ENCODE measurements at places on chromosomes 13 and 19.
A peak's percentile ranks its signal among the peaks of the same experiment; 100 is the strongest.

- no peak for DNase-seq
Observed at GRCh38 chr19:643736-644135, 4.1 kb downstream of the FGF22 start.

DNA sequence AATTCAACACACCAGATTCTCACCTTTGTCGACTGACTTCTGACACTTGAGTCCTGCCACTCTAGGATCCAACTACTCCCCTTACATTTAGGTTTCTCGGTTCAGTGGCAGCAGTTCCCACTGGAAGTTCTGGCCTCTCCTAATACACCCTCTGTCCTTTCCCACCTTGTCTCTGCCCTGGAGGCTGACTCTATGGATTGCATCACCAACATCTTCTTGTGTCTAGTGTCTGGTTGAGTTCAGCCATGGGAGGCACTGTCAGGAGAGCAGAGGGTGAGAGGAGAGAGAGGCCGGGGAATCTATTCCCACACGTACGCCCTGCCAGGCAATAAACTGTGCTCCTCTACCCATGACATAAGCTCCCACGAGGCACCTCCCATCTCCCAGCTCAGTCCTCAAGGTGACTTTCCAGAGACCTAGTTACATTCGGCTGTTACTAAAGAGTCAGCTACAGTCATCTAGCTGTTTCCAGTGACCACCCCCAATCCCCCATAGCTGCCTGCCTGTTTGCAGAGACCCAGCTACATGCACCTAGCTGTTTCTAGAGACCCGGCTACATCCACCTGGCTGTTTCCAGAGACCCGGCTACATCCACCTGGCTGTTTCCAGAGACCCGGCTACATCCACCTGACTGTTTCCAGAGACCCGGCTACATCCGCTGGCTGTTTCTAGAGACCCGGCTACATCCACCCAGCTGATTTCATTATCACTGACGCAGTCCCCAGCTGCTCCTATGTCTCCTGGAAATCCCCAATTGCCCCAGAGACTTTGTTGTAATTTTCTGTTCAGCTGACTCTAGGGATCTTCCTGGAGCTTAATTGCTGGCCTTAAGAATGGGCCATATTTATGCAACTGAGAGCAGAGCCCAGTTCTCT is 8.1 kb upstream of the LILRB4 start:
- DNase-seq, result no peak

DNA sequence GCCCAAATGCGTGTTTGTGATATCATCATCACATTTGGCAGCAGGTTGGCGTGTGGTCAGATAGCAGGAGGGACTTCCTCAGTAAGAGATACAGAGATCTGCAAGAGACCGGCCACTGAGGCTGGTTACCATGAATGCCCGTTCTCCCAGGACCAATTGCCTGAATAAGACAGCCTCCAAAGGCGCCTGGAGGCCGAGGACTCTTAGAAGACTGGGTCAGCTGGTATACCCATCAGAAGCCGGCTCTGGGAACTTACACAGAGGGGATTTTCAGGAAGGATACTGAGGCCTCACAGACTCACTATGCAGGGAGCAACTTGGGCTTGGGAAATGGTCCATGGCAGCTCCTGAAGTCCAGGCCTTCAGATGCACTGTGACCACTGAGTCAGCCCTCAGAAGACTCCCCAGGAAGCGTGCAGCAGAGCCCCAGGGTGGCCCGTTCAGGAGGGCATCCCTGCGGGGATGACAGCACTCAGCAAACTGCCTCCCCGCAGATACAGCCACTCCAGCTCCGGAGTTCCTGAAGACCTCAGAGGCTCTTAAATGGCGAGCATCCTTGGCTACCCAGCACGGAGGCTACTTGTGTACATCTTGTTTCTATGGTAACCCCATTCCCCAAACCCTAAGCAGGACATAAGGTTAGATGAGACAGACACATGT is 26.4 kb upstream of the VSTM2B start:
- DNase-seq, result no peak

GRCh38 chr13:35694549-35695447 is 218.3 kb upstream of the MAB21L1 start:
- DNase-seq, result no peak

DNA sequence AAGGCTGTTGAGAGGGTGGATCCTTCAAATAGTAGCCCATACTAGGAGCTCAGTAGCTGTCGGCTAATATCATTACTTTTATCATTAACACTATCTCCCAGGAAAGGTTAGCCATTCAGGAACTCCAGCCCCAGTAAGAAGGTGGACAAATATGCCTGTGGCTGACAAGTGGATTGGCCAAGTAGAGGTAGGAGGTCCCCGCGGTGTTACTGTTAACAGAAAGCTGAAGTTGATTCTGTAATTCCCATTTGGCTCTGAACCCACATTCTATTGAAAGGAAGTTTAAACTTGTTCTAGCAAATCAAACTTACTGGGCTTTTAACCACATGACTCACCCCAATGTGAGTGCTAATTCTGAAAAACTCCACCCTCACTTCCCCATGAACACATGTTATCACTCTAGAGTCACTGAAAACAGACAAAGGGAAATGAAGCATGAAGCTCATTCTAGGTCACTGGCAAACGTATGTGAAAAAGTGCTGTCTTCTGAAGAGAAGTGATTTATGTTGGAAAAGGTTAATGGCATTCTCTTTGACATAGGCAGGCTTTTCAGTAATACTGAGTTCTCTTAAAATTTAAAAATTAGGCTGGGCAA is 273.5 kb downstream of the FGF14 start:
- peak; percentile 98 for DNase-seq

GRCh38 chr19:42252365-42253244 is 2.3 kb downstream of the ERF start:
- DNase-seq, result no peak

GRCh38 chr13:48772908-48773307 is 119.2 kb downstream of the CYSLTR2 start:
- no peak for DNase-seq

DNA sequence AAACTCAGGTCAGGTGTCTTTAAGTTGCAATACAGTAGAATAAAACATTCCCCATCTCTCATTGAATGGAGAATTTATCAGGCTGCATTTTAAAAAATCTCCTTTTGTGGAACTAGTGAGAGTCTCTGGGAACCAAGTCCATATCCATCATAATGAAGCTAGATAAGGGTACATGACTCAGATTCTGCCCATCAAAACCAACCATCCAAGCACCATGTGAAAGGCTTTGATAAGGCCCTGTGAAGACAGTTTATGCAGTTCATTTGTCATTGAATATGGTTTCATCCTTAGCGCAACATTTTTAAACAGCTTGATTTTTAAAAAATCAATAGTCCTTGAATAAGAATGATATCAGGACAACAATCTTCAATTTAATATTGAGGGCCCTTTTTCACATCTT is 56.3 kb upstream of the DIAPH3 start:
- no peak for DNase-seq

DNA sequence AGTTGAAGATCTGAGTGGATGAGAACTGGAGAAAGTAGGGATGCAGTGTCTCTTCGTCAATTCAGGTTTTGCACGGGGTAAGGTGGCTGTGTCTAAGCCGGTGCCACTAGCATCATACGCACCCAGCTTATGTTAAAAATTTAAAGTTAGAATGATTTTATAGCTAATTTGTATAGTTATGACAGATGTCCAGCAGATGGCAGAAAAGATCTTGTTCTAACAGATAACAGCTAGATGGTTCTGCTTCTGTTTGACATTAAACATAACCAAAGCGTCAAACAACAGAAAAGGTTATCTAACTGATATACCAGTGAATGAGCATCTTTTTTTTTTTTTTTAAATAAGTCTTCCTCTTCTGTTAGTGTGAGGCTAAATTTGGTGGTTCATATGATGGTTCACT is 18.8 kb upstream of the EDDM13 start:
- peak; percentile 15 for DNase-seq

GRCh38 chr13:25890671-25891212 is 161.1 kb downstream of the SHISA2 start:
- no peak for DNase-seq

- DNase-seq, result peak; percentile 91
Observed at GRCh38 chr19:44212250-44212865, at the start of gene ZNF227. TSS of gene ZNF227 (plus strand) at chr19:44212532. CDS start at chr19:44217793, 5,261 bp downstream.

GRCh38 chr19:37492213-37492612 is 14.5 kb upstream of the ZNF793 start:
- no peak for DNase-seq

DNA sequence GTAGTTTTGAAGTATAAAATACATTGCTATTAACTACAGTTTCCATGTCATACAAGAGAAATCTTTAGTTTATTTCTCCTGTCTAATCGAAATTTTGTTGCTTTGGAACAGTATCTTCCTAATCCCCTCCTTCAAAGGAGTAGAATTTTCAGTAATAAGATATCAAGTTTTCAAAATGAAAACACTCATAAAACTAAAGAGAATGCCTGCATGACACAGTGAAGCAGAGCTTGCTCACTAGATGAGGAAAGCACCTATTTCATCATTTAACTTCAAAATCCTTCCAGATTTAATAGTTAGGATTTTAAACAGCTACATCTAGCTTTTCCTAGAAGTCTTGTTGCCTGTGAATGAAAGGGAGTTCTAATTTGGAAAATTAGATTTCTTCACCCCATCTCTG is 80.8 kb downstream of the TNFSF11 start:
- no peak for DNase-seq

GRCh38 chr13:101291206-101291605 is 125.1 kb downstream of the NALCN start:
- DNase-seq, result peak; percentile 28

DNA sequence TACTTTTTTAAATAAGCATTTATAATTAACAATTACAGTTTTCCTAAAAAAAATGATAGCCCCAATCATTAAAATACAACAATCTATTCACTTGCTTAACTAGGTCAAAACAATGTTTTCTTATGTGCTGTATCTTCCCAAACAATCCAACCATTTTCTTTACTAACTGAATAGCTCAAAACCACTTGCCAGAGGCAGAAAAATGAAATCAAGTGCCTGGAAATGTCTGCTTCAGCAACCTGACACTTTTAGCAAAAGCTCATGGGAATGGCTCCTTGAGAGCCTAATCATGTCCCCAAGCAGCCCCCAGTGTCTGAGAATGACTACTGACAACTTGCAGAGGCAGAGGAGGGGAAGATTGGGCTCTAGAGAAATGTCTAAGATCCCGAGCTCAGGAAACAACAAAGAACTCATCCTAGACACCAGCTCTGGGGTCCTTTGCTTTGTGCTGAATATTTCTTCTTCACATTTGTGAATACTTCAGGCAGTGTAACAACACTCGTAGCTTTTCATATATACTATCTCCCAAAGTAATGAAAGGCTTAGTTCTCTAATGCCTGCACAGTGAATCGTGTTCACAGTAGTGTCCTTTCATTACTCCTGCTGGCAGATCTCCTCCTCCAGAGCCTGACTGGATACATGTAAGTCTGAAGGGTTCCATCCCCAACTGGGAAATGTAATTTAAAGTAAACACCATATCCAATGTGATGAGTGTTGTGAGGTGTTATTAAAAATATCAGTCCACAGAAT is 280.0 kb downstream of the LHFPL6 start:
- no peak for DNase-seq

DNA sequence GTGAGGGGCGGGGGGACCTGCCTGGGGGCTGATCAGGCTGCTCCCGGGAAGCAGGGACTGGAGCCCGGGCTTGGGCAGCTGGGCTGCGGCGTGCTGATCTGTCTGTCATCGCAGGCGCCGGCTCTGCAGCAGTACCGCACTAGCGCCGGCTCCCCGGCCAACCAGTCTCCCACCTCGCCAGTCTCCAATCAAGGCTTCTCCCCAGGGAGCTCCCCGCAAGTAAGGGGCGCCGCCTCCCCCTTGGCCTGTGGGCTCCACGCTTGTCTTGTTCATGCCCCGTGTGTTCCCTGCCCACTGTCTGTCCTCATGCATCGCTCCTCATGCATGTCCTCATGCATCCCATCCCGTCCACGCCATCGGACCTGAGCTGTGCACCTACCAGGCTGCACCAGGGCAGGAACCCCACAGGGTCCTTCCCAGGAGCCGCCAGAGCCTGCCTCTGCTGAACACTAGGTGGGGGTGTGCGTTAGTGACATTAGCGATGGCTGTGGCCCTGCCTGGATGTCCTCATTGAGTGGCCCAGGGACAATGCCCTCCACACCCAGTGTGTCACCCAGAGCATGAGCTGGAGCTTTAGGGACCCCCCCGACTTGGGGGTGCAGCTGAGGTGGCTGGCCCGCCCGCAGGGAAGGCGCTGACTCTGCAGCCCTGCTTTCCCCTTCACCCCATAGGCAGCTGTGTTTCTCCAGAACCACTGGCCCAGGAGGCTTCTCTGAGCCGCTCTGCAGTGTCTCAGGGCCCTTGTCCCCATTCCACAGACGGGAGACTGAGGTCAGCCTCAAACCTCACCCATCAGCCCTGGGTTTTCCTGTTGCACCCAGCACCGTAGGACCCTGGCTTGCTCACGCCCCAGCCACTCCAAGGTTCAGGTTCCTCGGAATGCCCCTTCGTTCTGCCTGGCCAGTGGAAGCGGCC is 19.5 kb downstream of the COMP start:
- DNase-seq, result no peak

DNA sequence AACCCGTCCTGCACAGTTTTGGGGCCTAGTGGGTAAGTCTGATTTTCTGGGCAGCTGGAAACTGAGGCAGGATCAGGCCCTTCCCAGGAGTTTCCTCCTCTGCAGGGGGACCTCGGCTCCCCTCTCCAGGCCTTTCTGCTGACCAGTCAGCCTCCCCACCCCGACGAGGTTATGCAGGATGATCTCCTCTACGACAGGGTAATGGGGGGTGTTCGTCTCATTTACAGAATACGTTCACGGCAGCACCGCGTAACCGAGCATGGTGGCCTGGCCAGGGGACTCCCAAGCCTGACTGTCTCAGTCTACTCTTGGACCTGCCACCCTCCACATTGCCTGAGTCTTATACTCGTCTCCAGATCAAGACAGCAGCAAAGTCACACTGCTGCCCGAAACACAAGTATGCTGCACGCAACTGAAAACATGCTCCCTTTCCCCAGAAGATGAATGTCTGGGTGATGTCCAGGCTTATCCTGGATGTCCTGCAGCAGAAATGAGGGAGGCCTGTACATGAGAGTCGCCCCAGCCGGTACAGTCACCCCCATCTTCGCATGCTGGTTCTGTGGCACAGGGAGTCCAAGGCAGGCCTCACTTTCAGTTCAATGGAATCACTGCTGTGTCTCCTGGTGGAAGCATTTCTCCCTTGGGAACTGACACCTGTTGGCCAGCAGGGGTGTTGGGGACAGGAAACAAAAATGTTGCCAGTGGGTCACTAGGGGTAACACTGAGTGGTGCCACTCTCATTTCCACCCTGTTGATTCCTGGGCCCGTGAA is 120.8 kb downstream of the SOX1 start:
- DNase-seq, result no peak

GRCh38 chr13:111066544-111066943 is 48.6 kb upstream of the ARHGEF7 start:
- DNase-seq, result no peak

- no peak for DNase-seq
Observed at GRCh38 chr13:62643799-62644524, 1228.3 kb upstream of the PCDH20 start.

DNA sequence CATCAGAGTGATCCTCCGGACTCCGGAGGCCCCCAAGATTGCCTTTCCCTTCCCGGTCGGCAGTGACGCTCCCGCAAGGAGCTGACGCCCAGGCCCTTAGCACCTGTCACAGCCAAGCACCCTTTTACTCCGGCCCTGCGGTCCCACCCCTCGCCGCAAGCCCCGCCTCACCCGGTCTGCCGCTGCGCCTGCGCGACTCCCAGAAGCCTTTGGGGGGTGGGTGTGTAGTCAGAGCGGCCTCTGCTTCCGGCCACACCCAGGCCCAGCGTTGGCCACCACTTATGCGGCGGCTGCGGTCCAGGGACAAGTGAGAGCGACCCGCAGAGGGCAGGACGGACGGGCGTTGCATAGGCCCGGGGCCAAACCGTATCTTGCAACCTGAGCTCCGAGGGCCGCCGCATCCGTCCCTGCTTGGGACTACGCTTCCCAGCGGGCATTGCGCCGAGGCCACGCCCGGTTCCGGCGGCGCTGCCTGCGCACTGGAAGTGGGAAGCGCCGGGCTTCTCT is 441 bp upstream of the ZFP28 start:
- DNase-seq, result peak; percentile 78
